Sigmoid colon (tissue), 7 donors: ENCODE measurements at places on chromosomes 1 and 21.

DNA sequence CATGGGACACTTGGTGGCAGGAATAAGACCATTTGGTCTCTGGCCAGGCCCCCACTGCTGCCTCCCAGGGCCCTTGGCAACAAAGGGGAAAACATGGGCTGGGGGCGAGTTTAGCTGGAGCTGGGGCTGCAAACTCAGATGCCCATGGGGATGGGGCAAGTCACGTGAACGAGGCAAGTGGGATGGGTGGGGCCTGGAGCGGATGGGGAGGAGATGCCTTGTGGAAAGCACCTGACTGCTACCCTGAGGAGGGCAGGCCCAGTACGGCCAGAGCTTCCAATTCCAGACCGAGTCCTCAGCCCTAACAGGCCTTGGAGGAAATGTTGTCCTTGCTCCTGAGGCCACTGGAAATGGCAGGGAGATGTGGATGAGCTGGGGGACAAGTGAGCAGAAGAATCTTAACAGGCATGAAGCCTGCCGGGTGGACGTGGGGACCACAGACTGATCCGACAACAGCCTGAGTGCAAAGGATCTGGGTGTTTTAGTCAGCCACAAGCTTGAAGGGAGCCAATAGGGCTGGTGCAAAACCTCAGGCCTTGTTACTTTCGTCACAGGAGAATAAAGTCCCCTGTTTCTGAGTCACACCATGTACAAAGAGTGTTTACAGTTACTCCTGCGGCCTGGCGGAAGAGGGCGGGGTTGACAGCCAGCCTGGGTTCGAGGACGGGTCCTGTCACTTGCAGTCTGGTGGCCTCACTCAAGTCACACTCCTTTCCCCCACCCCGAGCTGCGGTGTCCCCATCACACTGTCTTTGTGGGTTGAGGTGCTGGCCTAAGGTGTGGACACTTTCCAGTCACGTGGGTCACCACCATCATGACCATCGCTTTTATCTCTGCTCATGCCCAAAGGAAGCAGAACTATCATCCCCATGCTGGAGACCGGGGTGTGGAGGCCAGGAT, 19.1 kb downstream of the RUNX3 start:
- H3K36me3 ChIP-seq: no peaks in the 10 kb centered on the region
- no peak for DNase-seq
- H3K27ac ChIP-seq: no peak overlapping the region
- H3K4me3 ChIP-seq: no peak overlapping the region

DNA sequence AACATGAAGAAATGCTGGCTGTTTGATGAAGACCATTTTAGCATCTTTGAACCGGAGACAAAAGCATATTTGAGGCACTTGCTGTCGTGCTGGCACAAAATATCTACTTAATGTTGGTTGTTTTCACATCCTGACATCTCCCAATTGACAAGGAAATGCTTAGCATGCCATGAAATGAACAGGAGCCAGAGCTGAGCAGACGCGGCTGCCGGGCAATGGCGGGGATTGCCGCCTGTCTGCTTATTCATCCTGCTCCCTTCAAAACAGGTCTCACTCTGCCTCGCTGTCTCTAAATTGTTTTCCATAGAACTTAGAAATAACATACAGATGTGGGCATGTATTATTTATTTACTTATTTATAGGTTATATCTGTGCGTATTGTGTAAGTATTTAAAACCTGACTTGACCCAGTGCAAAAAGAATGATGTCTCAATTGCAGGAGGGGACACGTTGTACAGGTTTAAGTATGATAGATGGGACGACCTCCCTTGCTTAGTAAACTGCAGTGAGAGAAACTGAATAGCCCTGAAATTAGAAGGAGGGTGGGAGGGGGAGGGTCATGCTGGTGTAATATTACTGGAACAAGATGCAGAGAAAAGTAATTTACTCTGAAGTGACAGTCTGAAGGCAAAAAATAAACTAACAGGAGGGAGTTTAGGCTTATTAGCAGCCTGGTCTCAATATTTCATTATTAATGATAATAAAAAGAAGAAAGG, 590.4 kb upstream of the PLXNA2 start:
- no peaks in the 10 kb centered on the region for H3K27me3 ChIP-seq
- H3K27ac ChIP-seq: no peak overlapping the region
- no peak for DNase-seq
- no peak overlapping the region for H3K4me3 ChIP-seq
- H3K36me3 ChIP-seq: no peaks in the 10 kb centered on the region

DNA sequence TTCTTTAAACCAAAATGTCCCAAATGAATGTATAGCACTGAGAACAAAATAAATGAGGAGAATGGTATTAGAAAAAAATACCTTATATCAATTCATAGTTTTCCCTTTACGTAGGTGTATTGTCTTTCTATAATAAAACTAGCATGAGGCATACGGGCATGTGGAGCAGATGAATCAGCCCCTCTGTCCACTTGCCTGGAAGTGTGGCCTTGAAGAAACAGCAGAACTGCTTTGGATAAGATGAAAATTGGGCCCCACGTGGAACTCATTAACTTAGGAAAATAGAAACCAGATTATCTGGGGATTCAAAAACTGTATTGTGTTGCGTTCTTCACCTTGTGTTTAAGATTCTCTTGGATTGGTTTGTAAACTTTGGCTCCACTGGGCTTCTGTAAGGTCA, 356.8 kb upstream of the B3GALT2 start:
- no peaks in the 10 kb centered on the region for H3K4me1 ChIP-seq
- H3K27ac ChIP-seq: no peak overlapping the region
- no peaks in the 10 kb centered on the region for H3K36me3 ChIP-seq
- no peak overlapping the region for H3K4me3 ChIP-seq
- DNase-seq: no peak

DNA sequence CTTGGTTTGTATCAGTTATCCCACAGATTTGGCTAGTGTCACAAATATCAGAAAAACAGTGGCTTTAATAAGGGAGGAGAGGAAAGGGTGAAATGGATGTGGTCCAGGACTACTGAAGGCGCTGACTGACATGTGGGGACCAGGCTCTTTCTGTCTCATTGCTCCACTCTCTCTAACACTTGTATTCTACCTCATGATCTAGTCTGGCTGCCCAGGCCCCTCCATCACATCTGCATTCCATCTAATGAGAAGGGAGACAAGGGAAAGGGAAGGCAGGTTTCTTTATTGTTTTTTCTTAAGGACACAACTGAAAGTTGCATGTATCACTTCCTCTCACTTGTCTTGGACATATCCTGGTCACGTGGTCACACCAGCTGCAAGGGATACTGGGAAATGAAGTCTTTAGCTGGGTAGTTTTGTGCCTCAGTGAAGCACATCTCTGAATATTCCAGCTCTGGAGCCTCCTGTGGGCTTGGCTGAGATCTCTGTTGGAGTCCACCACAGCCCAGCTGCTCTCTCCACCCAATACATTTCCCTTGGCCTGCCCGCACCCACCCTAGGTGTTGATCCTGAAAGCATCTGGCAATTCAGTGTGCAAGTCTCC, 42.0 kb upstream of the PADI2 start:
- DNase-seq: no peak
- no peaks in the 10 kb centered on the region for H3K36me3 ChIP-seq
- H3K27ac ChIP-seq: no peak overlapping the region
- H3K27me3 ChIP-seq: no peaks in the 10 kb centered on the region

GRCh38 chr1:30253807-30254440, 469.5 kb downstream of the MATN1 start:
- no peak overlapping the region for H3K4me3 ChIP-seq
- no peaks in the 10 kb centered on the region for H3K36me3 ChIP-seq
- no peak overlapping the region for H3K27ac ChIP-seq
- H3K4me1 ChIP-seq: no peaks in the 10 kb centered on the region
- peaks cover 64% of the 10 kb centered on the region for H3K27me3 ChIP-seq
- DNase-seq: no peak
